Fibroblast of skin of left biceps (primary cell): ENCODE measurements at places on chromosomes 2 and 18.

GRCh38 chr18:27668158-27668557 lies 483.1 kb upstream of the CHST9 start:
- DNase-seq = peak; percentile 13

DNA sequence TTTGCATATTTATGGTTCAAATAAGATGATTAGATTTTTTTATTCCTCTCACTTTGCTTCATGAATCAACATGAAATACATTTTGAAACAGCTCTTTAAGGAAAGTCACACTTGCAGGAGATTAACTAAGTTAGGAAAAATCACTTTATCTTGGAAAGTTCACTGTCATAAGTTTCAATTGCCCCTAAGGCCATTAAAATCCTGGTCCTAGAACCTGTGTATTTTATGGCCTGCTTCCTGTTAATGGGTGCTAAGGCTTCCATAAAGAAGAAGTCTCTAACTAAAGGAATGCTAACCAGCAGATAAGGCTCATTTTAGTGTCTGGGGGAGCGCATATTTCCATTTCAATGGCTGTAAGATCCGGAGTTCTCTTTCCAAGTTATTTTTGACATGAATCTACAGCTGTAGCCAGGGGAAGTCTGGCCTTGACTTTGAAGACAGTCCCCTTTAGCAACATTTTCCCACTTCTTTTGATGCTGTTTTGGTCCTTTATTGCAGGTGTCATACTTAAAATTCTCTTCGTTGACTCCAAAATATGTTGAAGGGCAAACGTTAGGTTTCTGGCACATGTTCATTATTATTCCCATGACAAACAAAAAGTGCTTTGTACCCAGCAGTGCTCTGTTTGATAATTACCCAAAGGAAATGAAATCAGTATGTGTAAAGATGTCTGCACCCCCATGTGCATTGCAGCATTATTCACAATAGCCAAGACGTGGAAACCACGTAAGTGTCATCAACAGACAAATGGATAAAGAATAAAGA lies 34.4 kb upstream of the SH3BP4 start:
- DNase-seq = no peak

DNA sequence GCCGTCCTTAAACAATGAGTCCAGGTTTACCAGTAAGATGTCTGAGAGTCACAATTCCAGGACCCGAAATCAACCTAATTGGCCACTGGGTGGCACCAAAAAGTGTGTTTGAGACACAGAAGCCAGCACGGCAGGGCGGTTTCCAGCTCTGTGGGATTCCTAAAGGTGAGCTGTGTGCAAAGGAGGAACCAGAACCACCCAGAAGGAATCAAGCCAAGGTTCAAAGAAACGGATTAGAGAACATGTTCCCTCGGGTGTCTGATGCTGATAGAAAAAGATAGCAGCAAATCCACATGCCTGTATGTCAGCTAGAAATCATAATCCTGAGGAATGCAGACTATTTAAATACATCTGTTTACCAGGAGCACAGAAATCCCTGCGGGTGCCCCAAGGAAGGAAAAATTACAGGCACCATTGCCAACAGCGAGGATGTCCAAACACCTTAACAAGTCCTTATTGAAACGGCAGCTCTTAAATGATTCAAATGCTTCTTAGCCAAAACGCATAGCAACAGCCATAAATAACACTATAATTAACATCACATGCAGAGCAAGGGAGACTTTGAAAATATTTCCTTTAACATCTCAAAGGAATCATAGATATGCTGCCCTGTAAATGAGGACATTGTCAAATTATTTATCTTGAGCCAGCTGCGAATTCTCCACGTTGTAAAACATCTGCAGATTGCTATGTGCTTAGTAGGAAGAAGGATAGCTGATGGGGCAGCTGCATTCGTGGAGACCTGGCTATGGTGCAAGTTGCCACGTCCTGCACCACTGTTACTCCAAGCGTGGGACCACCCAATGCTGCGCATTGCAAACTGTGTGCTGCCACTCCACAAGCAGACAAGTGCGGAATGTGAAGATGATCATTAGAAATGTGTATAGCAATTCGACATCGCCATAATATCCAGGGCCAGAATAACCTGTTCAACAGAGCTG lies 318.7 kb upstream of the NCKAP5 start:
- DNase-seq = peak; percentile 88

DNA sequence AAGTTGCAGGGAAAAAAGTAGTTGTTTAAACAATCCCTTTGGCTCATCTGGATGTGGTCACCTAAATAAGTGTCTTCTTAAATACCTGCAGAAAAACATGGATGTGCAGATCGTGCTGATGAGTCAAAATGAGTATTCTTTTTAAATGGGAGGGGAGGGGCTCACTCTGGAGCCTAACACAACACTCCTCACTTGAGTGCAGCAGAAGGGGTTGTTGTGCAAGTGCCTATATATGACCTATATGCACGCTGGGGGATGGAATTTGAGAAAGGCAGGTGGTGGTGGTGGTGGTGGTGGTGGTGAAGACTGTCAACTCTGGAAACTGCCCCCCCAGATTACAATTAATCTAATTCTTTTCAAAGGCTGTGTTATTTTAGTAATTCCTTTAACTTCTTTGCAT lies 77.9 kb upstream of the FAM124B start:
- DNase-seq = no peak

GRCh38 chr2:220708366-220708765 lies 863.7 kb downstream of the EPHA4 start:
- DNase-seq = no peak

DNA sequence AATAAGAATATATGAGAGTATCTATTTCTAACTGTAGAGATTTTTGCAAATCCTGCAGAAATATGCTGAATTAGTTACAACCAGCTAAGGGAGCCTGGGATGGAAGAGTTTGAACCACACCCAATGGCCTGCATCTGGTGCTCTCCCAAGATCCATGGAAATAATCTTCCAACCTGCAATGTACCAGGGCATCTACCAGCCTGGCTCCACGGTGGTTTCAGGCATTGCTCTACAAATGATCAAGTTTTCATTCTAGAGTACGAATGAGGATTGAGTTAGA lies 61.4 kb upstream of the IL1R1 start:
- DNase-seq = no peak

GRCh38 chr2:136101042-136101441 lies 16.9 kb downstream of the CXCR4 start:
- DNase-seq = no peak

GRCh38 chr2:59000796-59001195 lies 759.7 kb upstream of the FANCL start:
- peak; percentile 18 for DNase-seq

DNA sequence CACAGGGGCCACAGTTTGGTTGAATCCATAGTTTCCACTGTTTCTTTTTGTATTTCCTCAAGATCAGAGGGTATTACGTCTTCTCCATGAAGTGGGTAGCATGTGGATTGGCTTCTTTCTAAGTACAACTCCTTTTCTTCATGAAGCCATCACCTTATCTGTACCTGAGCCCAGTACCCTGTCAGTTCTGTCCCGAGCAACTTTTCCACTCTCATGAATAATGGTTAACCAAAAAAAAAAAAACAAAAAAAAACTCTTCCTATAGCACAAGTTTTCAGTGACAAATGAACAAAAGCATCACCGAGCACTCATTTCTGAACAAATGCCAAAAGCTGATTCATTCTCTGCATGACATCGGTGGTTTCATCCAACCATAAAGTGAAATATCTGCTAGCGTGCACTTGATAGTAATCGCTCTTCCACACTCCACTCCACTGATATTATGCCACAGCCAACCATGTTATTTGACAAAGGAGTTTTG lies 53.0 kb upstream of the CCDC150 start:
- peak; percentile 58 for DNase-seq

DNA sequence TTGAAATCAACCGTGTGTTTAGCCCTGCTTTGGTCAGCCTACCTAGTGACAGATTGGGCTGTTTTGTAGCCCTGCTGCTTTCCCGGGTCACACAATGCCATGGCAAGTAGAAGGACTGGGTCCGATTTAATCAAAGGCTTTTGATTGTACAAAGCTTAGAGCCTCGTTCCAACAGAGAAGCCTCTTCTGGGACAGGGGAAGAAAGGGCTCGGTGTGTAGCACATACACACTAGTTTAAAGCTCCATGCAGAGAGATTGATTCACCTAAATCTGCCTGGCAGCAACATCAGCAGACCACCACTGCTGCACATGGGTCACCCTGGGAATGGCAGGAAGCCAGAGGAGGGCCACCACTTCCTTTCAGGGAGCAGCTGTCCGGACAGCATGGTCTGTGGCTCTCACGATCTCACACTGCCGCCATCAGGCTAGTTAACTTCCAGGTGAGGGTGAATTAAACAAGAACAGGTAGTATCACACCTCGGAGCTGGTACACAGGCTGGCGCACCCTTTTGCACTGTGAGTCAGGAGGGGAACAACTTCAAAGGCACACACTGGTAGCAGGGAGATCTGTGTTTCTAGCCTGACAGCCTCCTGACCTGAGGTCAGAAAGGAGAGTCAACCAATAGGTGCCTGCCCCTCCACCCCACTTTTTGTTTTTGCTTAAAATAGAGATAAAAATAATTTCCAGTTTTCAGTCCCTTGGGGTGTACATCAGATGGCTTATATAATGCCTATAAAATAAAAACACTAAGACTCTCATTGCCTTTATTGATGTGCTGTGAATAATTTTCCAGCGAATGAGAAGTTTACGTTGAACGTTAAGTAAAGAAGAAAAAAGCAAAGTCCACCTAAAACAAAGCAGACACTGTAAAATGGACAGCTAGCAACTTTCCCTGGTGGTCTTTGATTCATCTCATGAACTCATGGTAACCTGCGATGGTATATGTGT lies 108.5 kb downstream of the CDCA7 start:
- no peak for DNase-seq

DNA sequence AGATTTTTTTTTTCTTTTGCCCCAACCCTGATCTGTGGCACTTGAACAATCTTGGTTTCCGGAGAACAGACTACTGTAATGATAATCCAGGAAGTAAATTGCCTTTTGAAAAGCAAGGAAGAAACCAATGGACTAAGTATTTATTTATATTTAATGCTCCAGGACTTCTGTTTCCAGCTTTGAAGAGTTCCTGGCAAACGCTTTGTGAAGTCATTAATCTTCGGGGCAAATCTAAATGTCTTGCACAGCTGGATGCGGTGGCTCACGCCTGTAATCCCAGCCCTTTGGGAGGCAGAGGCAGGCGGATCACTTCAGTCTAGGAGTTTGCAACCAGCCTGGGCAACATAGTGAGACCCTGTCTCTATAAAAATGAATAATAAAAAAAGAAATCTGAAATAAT lies 135.1 kb upstream of the GATA6 start:
- no peak for DNase-seq

GRCh38 chr2:232896111-232896510 lies 26.0 kb downstream of the SNORC start:
- no peak for DNase-seq

DNA sequence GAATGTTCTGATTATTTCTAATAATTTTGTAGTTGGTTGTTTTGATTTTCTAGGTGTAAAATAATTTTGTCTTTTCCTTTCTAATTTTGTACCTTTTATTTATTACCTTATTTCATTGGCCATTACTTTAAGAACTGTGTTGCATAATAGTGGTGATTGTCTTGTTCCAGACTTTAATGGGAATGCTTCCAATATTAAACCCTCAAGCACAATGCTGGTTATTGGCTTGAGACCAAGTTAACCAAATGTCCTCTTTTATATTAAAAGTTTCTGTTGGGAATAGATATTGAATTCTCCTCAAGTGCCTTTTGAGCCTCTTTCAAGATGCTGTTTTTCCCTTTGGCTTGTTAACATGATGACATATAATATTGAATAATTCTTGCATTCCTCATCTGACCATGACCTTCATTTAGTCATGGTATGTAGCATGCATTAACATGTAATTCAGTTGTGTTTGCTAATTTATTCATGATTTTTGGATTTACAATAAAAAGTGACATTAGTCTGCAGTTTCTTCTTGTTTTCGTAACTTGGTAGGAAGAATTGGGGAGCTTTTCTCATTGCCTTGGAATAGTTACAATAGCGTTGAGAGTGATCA lies 141.7 kb downstream of the DIS3L2 start:
- DNase-seq = peak; percentile 5

DNA sequence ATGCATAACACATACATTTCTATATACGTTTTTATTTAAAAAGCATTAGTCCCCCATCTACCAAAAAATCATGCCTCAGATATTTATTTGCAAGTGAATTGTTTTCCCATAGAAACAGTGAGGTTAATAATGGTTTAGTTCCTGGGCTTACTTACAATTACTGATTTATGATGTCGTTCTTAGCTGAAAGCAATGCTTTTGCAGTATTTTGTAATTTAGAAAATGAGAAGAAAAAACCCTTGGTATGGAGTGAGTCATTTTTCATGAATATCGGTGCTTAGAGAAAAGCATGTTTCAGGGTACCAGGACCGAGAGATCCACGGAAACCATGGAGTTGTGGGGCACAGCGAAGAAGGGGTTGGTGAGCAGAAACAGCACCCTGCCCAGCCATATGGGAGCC lies 12.0 kb upstream of the CDK15 start:
- no peak for DNase-seq

- DNase-seq = no peak
Observed at GRCh38 chr18:74505776-74506175, 9.6 kb downstream of the CNDP2 start.

GRCh38 chr2:30147196-30147714 lies 448 bp downstream of the YPEL5 start:
- DNase-seq = no peak

DNA sequence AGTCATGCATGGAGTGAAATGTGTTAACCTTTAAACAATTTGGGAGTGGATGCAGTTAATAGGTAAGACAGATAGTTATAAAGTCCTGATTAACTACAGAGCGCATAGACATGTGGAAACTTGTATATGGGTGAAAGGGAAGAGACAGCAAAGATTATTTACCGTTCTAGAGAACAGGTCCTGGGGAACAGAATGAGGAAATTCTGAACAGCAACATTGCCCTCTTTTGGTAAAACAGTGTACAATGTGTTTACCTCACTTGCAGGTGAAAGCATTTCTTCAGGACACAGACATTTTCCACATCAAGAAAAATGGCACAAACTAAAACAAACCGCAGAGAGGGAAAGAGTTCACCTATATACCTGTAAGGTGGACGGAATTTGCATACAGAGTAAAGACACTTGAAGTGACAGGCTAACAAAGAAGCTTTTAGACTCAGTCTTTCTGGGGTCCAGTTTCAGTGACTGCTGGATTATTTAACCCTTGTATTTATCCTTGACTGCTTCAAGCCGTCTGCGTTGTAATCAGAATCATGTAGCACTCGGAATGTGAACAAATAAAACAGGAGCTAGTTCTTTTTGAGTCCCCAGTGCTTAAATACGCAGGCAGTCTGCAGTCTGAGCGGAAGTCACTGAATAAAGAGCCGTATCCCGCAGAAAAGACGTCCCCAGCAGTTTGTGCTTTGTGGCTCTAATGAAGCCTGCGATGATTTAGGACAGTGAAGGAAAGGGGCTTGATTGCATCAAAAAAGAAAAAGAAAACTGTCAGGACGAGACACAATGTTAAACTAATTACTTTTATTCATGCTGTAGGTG lies 364.8 kb upstream of the GALNT5 start:
- DNase-seq = peak; percentile 9

DNA sequence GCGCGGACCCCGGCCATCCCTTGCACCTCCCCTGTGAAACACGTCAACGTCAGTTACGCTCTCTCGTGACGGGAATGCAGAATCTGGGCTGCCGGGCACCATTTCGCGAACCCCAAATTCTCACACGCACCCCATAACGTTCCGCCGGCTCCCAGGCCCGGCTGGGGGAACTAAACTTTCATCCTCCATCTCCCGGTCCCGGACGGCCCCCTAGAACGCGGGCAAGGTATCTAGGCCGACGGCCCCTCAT lies 544 bp downstream of the DNAJC27 start:
- DNase-seq = no peak

GRCh38 chr2:223108351-223109050 lies 56.5 kb downstream of the KCNE4 start:
- DNase-seq = no peak

GRCh38 chr18:61666876-61667590 lies 225.8 kb downstream of the RNF152 start:
- no peak for DNase-seq
